ENCODE measurements at places on chromosomes 16 and 17.
A peak's percentile ranks its signal among the peaks of the same experiment; 100 is the strongest.

GRCh38 chr17:50423553-50424159 is 2.4 kb upstream of the ACSF2 start:
- peak; percentile 97 for DNase-seq

GRCh38 chr17:7308625-7309433 is 1.4 kb downstream of the EIF5A start:
- DNase-seq: peak; percentile 91

- no peak for DNase-seq
These were observed 1.0 kb downstream of the LMF1 start for GRCh38 chr16:969508-970385.

DNA sequence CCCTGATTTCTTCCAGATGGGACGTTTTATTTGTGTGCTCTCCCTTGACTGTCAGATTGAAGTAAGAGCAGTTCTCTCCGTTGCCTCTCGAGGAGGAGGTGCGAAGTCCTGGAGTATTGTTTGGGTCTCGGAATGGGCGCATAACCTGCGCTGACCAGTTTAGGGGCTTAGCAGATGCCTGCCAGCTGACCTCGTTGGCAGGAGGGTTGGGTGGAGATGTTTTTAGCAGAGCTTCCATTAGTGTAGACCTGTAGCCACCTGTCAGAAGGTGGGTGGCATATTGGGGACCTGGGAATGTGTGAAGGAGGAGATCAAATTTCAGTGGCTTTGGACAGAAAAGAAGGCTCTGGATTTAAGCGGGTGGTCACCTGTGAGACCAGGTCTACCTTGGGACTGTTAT is 3.6 kb downstream of the RASD1 start:
- no peak for DNase-seq

DNA sequence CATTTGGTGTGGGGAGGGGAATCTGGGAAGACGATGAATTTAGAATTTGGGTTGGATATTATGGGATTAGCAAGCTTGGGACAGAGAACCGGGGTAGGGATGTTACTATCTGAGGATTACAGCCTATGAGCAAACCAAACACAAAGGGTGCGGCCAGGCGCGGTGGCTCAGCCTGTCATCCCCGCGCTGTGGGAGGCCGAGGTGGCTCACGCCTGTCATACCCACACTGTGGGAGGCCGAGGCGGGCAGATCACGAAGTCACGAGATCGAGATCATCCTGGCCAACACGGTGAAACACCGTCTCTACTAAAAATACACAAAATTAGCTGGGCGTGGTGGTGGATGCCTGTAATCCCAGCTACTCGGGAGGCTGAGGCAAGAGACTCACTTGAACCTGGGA is 60.9 kb downstream of the VPS53 start:
- DNase-seq: no peak

DNA sequence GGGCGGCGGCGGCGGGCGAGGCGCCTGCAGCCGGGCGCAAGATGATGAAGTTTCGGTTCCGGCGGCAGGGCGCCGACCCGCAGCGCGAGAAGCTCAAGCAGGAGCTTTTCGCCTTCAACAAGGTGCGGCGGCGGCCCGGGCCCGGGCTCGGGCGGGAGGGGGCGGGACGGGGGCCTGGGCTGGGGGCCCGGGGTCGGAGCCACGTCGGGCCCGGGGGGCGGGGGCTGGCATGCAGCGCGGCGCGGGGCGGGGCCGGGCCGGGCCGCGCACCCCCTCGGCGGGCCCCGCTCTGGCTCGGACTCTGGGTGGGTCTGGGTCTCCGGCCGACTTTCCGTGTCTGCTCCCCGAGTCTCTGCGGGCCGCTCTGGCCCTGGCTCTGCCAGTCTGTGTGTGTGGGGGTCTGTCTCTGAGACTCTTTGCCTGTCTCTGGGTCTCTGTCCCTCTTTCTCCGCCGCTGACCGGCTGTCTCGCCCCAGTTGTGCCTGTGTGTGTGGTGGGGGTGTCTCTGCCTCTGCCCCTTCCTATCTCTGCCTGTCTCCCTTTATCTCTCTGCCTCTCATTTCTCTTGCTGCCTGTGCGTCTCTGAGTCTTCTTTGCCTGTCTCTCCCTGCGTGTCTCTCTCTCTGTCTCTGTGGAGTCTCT is 328 bp downstream of the LLGL1 start:
- DNase-seq: no peak

GRCh38 chr17:46143827-46144236 is 49.4 kb downstream of the KANSL1 start:
- no peak for DNase-seq

DNA sequence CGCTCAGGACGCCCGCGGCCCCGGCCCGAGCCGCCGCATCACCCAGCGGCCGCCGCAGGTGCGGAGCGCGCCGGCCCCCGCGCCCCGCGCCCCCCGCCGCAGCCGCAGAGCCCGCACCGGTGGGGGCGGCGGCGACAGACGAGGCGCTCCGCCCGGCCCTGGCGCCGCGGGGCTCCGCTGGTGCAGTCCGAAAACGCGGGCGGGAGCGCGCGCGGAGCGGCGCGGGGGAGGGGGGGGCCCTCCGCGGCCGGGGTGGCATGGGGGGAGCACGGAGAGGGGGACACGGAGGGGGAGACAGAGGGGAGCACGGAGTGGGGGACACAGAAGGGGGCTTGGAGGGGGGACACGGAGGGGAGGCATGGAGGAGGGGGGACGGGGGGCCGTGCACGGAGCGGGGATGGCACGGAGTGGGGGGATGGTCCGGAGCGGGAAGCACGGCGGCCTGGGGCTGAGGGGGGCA is at the start of gene AATK:
Gene AATK (minus strand): TSS at position 189 of the 460 bp plus-strand sequence. CDS start 229 bp downstream, outside the sequence.
- DNase-seq: no peak

- DNase-seq: peak; percentile 19
These were observed 9.9 kb downstream of the TMIGD1 start for GRCh38 chr17:30323895-30324319.

GRCh38 chr17:30717291-30718098 is 107.0 kb downstream of the CRLF3 start:
- no peak for DNase-seq

- no peak for DNase-seq
These were observed 267.1 kb downstream of the ABCC12 start for GRCh38 chr16:47888734-47889133.

DNA sequence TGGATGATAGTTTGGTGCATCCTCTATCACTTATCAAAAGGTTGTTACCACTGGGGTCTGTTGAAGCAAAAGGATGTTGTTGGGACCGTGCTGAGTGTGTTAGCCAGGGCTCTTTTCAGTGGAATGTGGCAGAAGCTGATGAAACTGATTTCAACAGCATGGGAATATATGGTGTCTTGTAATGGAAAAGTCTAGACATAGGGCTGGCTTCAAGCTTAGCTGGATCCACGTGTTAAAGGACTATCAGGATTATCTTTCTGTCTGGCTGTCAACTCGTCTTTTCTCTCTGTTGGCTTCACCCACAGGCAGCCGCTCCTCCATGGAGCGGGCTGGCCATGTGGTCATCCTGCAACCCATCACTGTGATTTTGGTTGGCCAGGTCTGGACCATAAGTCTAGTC is 8.7 kb downstream of the SNX29 start:
- DNase-seq: no peak

DNA sequence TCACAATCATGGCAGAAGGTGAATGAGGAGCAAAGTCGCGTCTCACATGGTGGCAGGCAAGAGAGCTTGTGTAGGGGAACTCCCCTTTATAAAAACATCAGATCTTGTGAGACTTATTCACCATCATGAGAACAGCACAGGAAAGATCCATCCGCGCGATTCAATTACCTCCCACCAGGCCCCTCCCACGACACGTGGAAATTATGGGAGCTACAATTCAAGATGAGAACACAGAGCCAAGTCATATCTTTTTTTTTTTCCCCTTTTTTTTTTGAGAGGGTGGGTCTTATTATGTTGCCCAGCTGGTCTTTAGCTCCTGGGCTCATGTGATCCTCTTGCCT is 60.0 kb downstream of the RPTOR start:
- DNase-seq: no peak

DNA sequence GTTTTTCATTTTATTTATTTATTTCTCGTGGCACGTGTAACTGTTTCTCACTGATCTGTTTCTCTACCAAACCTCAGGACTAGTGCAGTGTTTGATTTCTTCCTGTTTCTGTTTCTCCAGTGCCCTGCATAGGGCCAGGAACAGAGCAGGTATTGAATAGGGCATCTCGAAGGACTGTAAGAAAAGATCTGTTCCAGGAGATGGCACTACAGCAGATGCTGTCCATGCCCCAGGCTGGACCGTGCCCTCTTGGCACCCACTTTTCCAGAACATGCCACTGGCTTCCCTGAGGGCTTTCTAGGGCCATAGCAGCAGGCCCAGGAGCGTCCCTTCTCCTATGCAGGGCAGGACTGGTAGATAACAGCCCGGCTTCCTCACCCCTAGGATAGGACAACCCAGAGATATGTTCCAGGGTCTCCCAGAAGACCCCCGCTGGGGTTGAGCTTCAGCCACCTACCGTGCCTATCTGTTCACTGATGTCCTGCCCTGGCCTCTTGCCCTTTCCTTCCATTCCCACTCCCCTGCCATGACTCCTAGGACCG is 4.4 kb downstream of the SNX20 start:
- DNase-seq: no peak

GRCh38 chr17:69223809-69224208 is 4.8 kb downstream of the ABCA10 start:
- no peak for DNase-seq

- DNase-seq: no peak
These were observed 32.8 kb downstream of the RNF157 start for GRCh38 chr17:76207275-76208059.

DNA sequence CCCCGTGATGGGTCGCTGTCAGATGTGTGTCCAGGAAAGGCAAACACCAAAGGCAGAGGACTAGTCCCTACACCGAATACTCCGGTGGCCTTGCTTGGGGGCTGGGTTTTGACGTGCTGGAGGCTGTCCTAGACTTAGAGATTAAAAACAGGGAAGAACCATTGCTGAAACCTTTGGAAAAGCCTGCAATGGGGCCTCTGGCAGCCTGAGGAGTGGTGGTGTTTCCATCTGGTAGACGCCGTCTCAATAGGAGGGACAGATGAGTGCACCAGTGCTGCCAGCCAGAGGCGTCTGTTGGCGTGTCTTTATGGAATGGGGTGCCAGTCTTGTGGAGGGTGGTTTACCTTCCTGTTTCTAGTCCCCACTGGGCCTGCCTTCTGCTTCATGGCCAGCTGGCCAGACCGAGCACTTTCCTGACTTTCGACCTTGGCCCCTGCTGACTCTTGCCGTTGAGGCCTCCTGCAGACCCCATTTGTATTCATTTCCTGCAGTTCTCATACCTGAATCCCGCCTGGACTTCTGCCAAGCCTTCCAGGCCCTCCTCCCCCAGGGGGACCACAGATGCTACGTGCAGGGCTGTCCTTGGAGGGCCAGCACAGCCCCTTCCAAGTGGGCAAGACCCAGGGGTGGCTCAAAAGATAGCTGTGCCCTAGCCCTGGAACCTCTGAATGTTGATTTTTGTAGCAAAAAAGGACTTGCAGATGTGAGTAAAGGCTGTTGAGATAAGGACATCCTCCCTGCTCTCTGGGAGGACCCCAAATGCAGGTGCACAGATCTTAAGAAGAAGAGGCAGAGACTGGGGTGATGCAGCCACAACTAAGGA is 1.9 kb upstream of the DNASE1 start:
- DNase-seq: no peak

Data from HTR-8/SVneo (cell line).